ACHN (cell line): ENCODE measurements at places on chromosomes 2 and 18.

DNA sequence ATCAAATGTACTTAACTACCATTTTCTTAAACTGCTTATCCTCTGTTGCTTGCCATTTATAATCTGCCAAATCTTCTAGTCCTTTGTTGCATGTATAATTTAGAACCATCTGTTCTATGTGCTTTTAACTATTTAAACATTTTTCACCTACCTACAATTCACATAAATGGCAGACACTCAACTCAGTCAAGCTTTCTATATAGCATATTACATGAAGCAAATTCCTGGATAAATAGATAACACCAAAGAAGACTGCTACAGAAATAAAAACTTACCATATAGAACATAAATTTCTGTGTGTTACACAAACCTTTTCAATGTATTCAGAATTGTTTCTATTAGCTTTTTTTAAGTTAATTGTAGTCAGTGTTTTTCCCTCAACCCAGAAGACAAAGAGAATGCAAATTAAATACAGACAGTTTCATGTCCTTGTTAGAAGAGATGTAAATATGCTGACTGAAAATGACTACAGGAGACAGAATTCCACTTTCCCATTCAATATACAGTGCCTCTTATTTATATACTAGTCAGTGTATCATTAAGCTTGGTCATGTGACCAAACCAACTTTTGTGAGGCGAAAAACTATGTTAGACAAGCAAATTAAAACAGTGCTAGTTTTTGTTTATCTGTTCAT is 2.6 kb downstream of the BAZ2B start:
- DNase-seq = peak; percentile 57

GRCh38 chr2:73112026-73112912 is 479 bp downstream of the RAB11FIP5 start:
- DNase-seq = peak; percentile 48

- DNase-seq = no peak
Measured at GRCh38 chr2:43397411-43397810, 171.0 kb upstream of the ZFP36L2 start.

- DNase-seq = no peak
Measured at GRCh38 chr2:98769114-98769476, 38.2 kb upstream of the MGAT4A start.

DNA sequence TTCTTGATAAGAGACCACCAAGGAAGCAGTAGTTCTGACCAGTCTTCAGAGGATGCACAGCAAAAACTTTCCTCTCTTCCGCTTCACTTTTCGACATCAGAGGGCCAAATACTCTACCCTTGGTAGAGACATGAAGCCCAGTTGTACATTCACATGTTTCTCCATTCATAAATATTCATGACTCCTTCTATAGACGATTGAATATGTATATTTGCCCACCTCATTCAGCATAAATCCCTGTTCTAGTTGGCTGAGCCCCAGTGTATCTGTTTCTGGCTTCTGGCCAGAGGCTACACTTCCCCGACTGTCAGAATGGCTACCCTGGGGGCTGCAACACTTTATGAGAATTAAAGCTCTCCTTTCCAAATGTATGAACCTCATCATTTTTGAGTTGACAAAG is 258.5 kb downstream of the ASXL3 start:
- DNase-seq = no peak

- DNase-seq = no peak
Measured at GRCh38 chr2:237637429-237638135, 10.2 kb downstream of the LRRFIP1 start.

GRCh38 chr2:12456293-12457106 is 260.2 kb upstream of the TRIB2 start:
- DNase-seq = peak; percentile 39

DNA sequence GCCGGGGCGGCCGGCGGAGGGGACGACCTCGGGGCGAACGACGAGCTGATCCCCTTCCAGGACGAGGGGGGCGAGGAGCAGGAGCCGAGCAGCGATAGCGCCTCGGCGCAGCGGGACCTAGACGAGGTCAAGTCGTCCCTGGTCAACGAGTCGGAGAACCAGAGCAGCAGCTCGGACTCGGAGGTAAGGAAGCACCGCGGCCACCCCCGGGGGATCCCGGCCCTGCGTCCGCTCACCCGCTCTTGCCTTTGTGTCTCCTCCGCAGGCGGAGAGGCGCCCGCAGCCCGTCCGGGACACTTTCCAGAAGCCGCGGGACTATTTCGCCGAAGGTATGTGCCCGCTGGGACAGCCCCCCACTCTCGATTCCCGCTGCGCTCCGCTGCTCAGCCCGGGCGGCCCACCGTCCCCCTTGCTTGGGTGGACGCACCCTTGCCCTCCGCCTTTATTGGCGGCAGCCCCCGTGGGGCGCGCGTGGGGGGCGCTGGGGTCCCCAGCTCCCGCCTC is 611 bp downstream of the TCF7L1 start:
- peak; percentile 33 for DNase-seq

DNA sequence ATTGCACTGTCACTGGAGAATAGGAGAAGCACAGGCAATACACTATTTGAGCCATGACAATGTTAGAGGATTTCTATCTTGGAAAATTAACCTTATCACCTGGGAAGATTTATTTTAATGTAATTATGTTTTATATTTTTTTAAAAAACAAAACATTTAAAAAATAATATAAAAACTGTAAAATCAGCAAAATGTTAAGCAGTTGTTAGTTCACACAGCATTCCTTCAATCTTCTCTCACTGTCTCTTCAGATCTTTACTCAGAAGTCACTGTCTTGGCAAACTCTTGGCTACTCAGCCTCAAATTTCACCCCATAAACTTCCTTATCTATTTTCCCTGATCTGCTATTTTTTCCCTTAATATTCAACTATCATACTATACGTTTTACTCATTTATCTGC is 1322.6 kb downstream of the LRP1B start:
- no peak for DNase-seq

DNA sequence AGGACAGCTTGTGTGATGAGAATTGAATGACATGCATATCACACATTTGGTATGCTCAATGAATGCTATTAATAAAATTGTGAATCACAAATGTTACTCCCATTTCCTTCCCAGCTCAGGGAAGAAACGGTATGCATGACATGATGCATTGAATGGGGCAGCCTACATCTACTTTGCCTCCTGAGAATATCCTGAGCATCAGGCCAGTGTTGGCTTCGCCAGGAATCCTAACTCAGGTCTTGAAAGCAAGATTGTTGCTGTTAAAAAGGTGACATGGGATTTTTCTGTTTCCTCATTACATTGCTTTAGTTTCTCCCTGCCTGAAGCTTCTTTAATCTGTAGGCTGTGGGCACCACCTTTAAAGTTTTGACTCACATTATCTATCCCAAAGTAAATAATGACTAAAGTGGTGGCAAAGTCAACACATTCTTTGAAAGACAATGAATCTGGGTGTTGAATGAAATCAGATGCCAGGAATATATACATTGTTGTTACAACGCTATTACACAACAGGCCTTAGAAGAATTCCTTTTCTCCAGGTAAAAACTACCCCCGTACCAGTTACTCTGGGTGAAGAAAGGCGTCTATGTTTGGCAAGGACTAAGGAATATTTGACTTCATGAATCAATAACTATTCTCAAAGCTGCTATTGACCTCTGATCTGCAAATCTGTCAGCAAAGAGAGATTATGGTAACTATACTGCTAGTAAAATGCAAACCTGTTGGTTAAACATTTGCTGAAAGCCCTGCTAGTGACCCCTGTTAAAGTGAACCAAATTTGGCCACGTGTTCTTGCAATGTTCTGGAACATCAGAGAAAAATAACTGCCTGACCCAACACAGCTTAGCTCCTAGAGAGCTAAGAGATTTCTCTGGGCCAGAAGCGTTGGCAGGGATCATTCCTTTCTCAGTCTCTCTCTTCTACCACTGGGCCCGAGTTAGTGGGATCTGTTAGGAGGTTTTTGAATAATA is 30.5 kb upstream of the NEDD4L start:
- DNase-seq = no peak

- no peak for DNase-seq
Measured at GRCh38 chr2:15630978-15631719, 39.5 kb downstream of the DDX1 start.

- no peak for DNase-seq
Measured at GRCh38 chr2:162242586-162243280, 512 bp downstream of the FAP start.

DNA sequence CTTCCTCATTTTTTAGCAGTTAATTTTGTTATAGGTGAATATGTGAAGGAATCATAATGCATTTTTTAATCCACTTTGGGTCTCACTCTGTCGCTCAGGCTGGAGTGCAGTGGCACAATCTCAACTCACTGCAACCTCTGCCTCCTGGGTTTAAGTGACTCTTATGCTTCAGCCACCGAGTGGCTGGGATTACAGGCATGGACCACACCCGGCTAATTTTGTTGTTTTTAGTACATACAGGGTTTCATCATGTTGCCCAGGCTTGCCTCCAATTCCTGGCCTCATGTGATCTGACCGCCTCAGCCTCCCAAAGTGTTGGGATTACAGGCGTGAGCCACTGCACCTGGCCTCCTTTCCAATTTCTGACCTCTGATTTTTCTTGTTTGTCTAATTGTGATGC is 17.7 kb downstream of the SCYGR5 start:
- DNase-seq = no peak

DNA sequence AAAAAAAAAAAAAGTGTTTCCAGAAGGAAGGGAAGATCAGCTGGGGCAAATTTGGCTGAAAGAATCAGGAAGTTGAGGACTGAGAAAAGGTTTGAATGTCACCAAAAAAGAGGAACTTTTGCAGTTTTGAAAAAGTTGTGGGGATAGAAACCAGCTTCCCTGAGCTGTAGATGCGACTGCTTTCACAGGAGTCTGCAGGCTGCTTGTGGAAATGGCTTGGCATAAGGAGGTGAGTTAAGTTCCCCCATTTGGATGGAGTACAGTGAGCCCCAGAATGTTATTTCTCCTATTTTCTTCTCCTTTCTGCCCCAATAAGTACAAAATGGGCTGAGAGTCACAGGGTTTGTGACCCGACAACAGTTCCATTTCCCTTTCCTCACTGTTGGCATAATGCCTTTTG is 16.5 kb upstream of the ME2 start:
- no peak for DNase-seq

GRCh38 chr18:46155641-46156051 is 51.5 kb downstream of the HAUS1 start:
- peak; percentile 90 for DNase-seq

- no peak for DNase-seq
Measured at GRCh38 chr2:120513776-120514357, 167.9 kb downstream of the INHBB start.

- no peak for DNase-seq
Measured at GRCh38 chr2:46810195-46810594, 105.4 kb downstream of the MCFD2 start.

GRCh38 chr2:239175181-239175580 is 225.6 kb downstream of the HDAC4 start:
- DNase-seq = no peak

DNA sequence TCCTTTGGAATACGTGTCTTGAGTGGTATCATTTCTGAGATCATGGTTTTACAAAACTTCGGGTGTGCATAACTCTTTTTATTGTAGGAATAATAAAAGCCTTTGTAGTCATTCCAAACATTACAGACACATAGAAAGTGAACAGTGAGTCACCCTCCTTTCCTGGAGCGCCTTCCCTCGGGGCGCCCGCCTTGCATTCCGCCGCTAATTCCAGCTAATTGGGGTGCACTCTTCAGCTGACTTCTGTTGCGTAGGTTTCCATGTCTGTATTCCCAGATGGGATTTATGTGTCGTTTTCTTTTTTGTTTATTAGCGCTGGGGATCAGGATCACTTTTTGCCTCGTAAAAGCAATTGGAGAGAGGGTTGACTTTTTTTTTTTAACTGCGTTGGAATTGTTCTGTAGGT is 18.7 kb downstream of the SH3BP4 start:
- DNase-seq = no peak

GRCh38 chr2:113126845-113127645 is at the start of gene IL1RN:
Gene IL1RN (plus strand): TSS chr2:113127598. CDS start chr2:113127625, 27 bp downstream.
- no peak for DNase-seq

DNA sequence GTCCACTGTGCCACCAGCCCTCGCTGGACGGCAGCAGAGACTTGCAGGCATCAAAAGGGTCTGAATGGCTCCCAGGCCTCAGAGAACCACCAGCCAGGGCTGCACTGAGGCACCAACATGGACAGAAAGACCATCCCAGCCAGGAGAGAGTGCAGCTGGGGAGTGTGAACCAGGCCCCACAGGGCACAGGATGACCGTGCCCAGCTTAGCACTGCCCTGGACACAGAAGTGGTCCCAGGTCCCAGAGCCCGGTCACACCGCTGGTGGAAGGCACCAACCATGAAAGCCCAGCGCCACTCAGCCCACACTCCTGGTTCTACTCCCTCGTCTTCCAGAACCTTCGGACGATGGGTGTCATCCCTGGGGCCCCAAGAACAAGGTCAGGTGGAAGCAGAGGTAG is 20.5 kb downstream of the AQP12A start:
- no peak for DNase-seq

DNA sequence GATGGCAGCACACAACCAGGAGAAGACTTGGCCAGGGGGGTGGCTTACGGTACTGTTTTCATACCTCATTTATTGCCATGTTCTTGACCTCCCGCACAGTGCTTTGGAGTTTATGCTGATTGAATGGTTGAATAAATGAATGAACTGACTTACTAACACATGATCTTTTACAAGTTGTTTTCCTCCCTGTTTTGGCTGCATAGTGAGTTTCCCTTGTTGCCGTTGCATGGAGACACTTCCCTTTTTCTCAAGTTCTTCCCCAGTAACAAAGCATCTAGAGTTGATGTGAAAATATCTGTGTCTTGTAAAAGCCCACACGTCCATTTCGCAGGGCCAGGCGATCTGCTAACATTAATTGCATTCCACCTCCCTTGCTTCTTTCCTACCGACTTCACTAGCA is 35.7 kb upstream of the RAB1A start:
- DNase-seq = no peak

DNA sequence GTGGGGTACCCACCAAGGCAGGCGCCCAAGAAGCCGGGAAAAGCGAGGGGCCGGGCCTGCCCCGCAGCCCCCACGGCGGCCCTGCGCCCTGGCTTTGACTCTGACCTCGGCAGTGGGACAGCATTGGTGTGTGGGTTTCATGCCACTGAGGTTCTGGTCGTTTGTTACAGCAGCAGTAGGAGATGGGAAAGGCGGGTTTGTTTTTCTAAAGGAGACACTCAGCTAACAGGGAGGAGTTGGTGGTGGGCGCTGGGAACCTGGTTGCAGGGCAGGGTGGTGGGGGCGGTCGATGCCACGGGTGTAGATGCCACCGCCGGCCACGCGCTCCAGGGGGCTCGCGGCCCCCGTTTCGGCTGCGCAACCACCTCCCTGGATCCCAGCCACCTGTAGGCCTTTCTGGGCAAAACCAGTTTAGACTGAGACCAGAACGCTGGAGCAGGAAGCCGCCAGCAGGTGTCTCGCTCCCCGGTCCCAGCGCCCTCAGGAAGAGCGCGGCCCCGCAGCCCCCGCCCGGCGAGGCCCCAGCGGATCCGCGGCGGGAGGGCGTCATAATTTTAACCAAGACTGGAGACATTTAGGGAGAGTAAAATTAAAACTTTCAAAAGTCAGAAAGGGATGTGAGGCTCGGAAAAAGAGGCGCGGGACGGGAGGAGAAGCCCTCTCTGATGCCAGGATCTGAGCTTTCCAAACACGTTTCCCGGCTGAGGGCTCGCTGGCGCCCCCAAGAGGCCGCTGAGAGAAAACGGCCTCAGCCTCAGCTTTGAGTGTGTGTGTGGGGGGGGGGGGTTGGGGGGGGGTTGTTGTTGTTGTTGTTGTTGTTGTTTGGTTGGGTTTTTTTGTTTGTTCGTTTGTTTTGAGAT is 17.4 kb downstream of the CIDEA start:
- peak; percentile 80 for DNase-seq
